ENCODE measurements at places on chromosomes 4 and X.

GRCh38 chr4:69156913-69157312 lies 57.6 kb downstream of the UGT2B11 start:
- DNase-seq = no peak

DNA sequence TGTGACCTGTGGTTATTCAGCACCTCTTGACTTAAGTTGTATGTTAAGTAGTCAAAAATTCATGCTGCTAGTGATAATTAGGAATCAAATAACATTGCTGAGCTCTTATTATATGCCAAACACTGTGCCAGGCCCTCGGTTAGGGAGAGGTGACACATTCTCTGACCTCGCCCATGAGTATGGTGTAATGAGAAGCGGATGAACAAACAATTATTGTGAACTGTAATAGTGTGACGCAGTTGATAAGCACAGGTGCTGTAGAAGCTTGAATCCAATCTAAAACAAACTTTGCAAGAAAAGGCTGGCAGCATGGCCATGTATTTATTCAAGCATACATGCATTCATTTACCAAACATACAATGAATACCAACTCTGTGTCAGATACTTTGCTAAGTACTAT lies 303.5 kb upstream of the HS3ST1 start:
- no peak for DNase-seq

DNA sequence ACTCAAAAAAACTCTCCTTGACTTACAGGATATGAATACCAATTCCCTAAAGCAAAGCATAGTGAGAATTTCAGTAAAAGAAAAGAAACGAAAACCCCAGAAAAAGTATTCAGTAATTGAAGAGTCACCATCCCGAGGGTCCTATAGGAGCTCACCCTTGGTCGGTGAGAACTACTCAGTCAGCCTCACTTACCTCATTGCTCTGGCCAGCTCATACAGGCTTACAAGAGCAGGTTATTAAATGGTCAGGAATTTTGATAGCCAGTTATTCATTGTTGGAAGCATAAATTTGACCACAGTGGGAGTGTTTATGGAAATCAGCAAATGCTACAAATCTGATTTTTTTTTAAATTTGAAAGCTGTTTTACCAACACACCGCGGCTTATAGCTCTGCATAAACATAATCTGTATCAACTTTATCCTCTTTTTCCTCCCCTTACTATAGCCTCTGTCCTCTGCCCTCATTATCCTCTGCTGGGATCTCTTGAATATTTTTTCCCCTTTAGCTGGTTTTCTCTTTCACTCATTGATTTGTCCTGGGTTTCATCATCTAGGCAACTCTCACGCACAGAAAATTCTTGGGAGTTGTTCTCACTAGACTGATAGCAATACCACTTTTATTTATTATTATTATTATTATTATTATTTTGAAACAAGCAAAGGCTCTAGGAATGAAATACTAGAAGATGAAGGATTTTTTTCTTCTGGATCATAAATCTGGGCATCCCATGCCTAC lies 11.0 kb upstream of the CXCL2 start:
- DNase-seq = no peak

DNA sequence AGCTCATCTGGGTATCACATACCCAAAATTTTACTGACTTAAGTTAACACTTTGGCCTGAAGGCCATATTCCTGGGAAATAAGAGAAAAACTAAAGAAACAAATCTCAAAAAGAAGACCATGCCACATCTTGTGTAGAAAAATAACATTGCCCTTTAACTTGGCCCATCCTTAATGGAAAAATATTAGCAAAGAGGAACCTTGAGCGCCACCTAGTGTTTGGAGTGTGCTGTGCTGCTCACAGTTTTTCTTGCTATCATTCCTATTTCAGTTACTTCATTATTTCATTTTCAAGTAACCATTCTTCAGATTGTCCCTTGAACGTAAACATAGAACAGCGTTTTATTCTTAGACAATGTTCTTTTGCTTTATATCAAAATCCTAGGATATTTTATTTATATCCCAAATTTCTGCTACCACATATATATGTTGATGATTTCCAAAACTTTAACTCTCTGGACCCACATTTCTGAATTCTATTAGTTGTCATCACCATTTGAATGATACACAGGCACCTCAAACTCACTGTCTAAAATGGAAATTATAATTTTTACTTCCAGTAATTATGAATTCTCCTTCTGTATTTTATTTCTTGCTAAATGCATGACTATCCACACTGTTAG lies 999.0 kb upstream of the ADGRL3 start:
- no peak for DNase-seq

GRCh38 chrX:119240356-119240755 lies 4.3 kb downstream of the PGRMC1 start:
- no peak for DNase-seq

- no peak for DNase-seq
Measured at GRCh38 chr4:176377780-176378179, 58.0 kb downstream of the SPCS3 start.
